ENCODE measurements at places on chromosomes 7 and 10. TPM values are rescaled to one million over a fixed set of nuclear protein-coding genes. Genes with fewer than 3 reads are reported as not detected.

Gene ZNF789
- total RNA-seq, result 44.8 TPM

Gene OR2A42
- not detected for total RNA-seq

- DNase-seq, result no peak
Observed at GRCh38 chr10:115409347-115409746, 316.2 kb downstream of the ATRNL1 start.

Gene SORBS1
- total RNA-seq, result 57.1 TPM

Data from Peyer's patch (tissue), 4 donors.